Vagina (tissue), 2 donors: ENCODE measurements at places on chromosomes 6 and 20. TPM values are rescaled to one million over a fixed set of nuclear protein-coding genes. Genes with fewer than 3 reads are reported as not detected.

Gene HLA-DPA1
- total RNA-seq = 82.3 TPM

DNA sequence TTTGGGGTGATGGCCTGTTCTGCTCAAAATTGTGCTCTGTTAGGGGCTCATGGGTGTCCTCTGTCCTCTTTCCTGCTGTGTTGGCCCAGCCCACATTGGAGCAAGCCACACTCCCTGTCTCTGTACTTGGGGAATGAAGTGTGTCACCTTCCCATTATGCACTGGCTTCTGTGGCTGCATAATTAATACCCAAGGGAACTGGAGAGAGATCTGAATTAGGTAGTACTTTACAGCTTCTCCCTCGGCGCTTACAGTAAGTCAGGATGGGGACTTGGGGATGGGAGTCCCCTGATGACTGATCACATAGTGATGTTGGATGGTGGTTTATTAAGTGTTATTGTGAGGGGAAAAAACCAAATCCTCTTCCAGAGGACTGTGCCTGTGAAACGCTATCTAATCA is 116.6 kb downstream of the FOXO3 start:
- H3K27ac ChIP-seq = peak overlapping the region; percentile 54
- DNase-seq = no peak
- no peak overlapping the region for H3K4me3 ChIP-seq
- peaks cover 62% of the 10 kb centered on the region for H3K4me1 ChIP-seq
- H3K27me3 ChIP-seq = no peaks in the 10 kb centered on the region

Gene MYCT1
- 8.3 TPM for total RNA-seq

- peaks cover 58% of the 10 kb centered on the region for H3K4me1 ChIP-seq
- H3K27me3 ChIP-seq = no peaks in the 10 kb centered on the region
- H3K27ac ChIP-seq = peak overlapping the region; percentile 37
- H3K36me3 ChIP-seq = no peaks in the 10 kb centered on the region
Measured at GRCh38 chr6:33431880-33432541, 12.1 kb downstream of the SYNGAP1 start.

- no peak overlapping the region for H3K4me3 ChIP-seq
- H3K27me3 ChIP-seq = no peaks in the 10 kb centered on the region
- no peaks in the 10 kb centered on the region for H3K36me3 ChIP-seq
- no peak overlapping the region for H3K27ac ChIP-seq
- H3K4me1 ChIP-seq = no peaks in the 10 kb centered on the region
Measured at GRCh38 chr6:55512904-55513303, 66.1 kb downstream of the HMGCLL1 start.

- no peak overlapping the region for H3K27ac ChIP-seq
- H3K27me3 ChIP-seq = no peaks in the 10 kb centered on the region
- no peak for DNase-seq
- H3K36me3 ChIP-seq = no peaks in the 10 kb centered on the region
- peaks cover 9% of the 10 kb centered on the region for H3K4me1 ChIP-seq
Measured at GRCh38 chr6:35072698-35073055, 68.5 kb downstream of the TCP11 start.

- no peak overlapping the region for H3K4me3 ChIP-seq
- no peaks in the 10 kb centered on the region for H3K4me1 ChIP-seq
- DNase-seq = no peak
Measured at GRCh38 chr20:10362674-10363073, 71.3 kb downstream of the MKKS start.

- H3K4me3 ChIP-seq = no peak overlapping the region
- peaks cover 15% of the 10 kb centered on the region for H3K4me1 ChIP-seq
- H3K27me3 ChIP-seq = no peaks in the 10 kb centered on the region
- H3K27ac ChIP-seq = no peak overlapping the region
- no peaks in the 10 kb centered on the region for H3K36me3 ChIP-seq
- no peak for DNase-seq
Measured at GRCh38 chr6:46513533-46513932, 22.3 kb upstream of the RCAN2 start.

DNA sequence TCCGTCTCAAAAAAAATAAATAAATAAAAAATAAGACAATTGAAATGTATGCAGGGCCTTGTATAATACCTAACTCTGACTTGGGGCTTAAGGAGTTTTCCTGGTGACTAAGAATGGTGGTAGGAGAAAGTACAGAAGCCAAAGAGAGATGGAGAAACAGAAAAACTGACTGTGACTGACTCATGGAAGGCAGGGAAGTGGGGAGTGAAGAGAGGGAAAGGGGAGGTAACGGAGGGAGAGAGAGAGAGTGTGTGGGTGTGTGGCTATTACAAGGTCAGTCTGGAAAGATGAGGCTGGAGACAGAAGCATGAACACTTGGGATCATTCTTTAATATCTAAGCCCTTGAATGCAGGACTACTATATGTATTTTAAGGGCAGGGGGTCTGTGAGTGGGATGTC is 38.5 kb downstream of the SNRNP48 start:
- no peak overlapping the region for H3K27ac ChIP-seq
- no peaks in the 10 kb centered on the region for H3K27me3 ChIP-seq
- H3K36me3 ChIP-seq = no peaks in the 10 kb centered on the region

Gene SNAP25
- 5.6 TPM for total RNA-seq

- H3K4me3 ChIP-seq = no peak overlapping the region
- H3K36me3 ChIP-seq = no peaks in the 10 kb centered on the region
- H3K27ac ChIP-seq = no peak overlapping the region
- H3K4me1 ChIP-seq = no peaks in the 10 kb centered on the region
- no peak for DNase-seq
- no peaks in the 10 kb centered on the region for H3K27me3 ChIP-seq
Measured at GRCh38 chr6:72689107-72689954, 67.5 kb downstream of the KCNQ5 start.

Gene MRPS26
- 52.3 TPM for total RNA-seq

- no peak for DNase-seq
- H3K4me3 ChIP-seq = no peak overlapping the region
- peaks cover 38% of the 10 kb centered on the region for H3K4me1 ChIP-seq
- H3K36me3 ChIP-seq = no peaks in the 10 kb centered on the region
- H3K27me3 ChIP-seq = no peaks in the 10 kb centered on the region
Measured at GRCh38 chr20:64043768-64044167, 5.7 kb downstream of the SOX18 start.

DNA sequence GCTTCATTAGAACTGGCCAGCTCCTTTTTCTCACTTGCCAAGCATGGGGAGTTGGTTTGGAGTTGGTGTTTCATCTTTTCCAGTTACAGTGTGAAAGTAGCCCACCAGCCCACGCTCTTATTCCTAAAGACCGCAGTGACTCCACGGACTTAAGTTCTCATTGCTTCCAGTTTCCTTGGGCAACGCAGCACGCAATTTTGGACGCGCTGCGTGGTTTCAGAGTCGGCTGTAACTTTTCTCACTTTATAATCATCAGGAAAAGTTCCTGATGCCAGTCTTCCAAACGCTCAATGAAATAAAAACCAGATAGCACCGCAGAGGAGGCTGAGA is 381 bp upstream of the PEX7 start:
- peaks cover 4% of the 10 kb centered on the region for H3K36me3 ChIP-seq
- no peaks in the 10 kb centered on the region for H3K27me3 ChIP-seq
- peaks cover 7% of the 10 kb centered on the region for H3K4me1 ChIP-seq
- peak overlapping the region; percentile 59 for H3K4me3 ChIP-seq
- DNase-seq = no peak

Gene STMN3
- total RNA-seq = 14.7 TPM

DNA sequence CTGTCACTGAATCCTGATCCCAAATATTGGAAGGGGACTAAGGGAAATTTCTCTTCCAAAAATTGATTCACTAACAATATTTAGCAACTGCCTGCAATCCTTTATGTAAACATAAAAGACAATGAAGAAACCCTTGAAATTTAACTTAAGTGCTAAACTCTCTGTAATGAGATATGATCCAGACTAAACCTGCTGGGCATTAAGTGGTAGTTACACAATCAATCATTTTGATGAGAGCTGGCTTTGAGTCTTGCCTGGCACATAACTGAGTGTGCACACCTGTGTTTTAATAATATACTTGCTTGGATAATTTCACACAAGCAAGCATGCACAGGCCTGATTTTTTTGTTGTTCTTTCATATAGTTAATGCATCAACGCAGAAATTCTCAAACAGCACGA is 9.8 kb upstream of the ZFP64 start:
- no peaks in the 10 kb centered on the region for H3K27me3 ChIP-seq
- DNase-seq = no peak
- H3K27ac ChIP-seq = no peak overlapping the region
- no peak overlapping the region for H3K4me3 ChIP-seq
- no peaks in the 10 kb centered on the region for H3K36me3 ChIP-seq
- no peaks in the 10 kb centered on the region for H3K4me1 ChIP-seq

DNA sequence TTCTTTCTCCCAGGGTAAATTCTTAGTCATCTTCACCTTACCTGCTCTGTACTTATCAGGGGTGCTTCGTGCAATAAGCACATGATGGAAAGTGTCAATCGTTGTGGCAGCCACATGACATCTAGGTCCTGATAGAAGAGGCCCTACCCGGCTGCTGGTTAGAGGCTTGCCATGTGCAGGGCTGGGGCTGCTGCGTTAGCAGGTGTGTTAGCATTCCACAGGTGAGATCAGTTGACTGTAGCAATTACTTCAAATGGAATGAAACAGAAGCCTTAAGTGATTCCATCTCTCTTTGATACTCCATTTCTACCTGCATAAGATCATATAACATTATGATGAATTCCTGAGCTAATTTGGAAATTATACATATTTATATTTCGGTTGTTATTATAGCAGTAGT is 127.0 kb downstream of the UST start:
- no peak overlapping the region for H3K4me3 ChIP-seq
- no peaks in the 10 kb centered on the region for H3K27me3 ChIP-seq
- no peak overlapping the region for H3K27ac ChIP-seq
- peaks cover 15% of the 10 kb centered on the region for H3K4me1 ChIP-seq
- no peak for DNase-seq

DNA sequence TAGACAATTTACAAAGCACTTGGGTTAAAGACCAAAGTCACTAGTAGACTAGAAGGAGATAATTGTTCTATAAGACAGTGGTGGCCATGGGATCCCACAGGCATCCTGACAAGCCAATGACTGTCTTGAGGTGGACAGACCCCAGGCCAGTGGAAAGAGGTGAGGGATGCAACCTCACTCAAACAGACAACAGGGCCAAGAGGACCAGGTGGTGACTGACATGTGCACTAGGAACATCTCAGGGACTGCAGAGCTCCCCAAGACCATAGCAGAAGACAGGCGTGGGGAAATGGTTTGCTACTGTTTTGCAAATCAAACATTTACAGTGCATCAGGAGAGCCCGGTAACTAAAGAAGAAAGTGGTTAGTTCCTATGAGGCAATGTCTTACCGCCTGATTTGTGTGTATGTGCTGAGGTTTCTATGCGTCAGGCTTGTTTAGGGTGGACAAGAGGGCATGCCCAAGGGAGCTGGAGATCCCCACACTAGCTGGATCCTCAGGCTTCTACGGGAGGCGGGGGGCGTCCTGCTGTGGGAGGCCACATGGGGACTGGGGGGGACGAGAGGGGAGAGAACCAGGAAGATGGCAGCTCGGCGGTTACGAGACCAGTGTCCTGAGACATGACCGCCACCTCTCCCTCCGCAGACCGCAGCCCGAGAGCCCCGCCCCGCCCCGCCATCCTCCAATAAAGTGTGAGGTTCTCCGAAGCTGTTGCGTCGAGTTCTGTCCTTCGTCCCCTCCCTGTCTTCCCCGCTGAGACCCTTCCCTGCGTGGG is 623 bp upstream of the MRPS26 start:
- H3K36me3 ChIP-seq = peaks cover 22% of the 10 kb centered on the region
- no peak for DNase-seq
- H3K27me3 ChIP-seq = no peaks in the 10 kb centered on the region
- peak overlapping the region; percentile 82 for H3K27ac ChIP-seq
- peaks cover 39% of the 10 kb centered on the region for H3K4me1 ChIP-seq

GRCh38 chr20:51460569-51461265 is 81.8 kb downstream of the NFATC2 start:
- no peaks in the 10 kb centered on the region for H3K36me3 ChIP-seq
- H3K4me3 ChIP-seq = no peak overlapping the region
- no peak for DNase-seq
- no peak overlapping the region for H3K27ac ChIP-seq
- H3K27me3 ChIP-seq = no peaks in the 10 kb centered on the region
- H3K4me1 ChIP-seq = peaks cover 39% of the 10 kb centered on the region

DNA sequence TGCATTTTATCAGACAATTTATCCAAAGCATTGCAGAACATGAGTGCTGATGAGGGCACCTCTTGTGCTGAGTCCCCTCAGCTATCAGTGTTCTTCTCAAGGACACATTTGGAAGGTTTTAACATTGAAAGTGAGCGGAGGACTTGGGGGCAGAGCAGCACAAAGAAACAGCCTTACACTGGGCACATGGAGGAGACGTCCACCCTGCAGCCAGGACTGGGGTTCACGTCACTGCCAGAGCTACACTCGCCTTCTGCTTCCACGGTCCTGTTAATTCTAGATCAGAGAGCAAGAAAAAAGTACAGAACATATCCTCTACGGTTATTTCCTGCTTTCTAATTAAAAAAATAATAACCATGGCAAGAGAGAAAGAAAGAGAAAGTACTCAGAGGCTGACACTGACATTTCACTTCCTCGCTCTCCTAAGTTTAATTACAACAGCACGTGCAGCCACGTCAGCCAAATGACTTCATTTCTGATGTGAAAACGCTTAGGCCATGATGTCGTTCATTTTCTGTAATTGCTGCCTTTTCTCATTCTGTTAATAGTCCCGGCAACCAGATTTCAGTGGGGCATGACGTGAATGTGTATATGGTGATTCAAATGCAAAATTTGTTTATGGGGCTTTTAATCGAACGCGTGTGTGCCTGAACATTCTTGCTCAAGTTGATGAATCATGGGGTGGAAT is 5.1 kb downstream of the PRND start:
- no peaks in the 10 kb centered on the region for H3K36me3 ChIP-seq
- H3K27me3 ChIP-seq = no peaks in the 10 kb centered on the region
- DNase-seq = no peak
- H3K27ac ChIP-seq = peak overlapping the region; percentile 44
